Stimulated activated CD4-positive, alpha-beta T cell treated with anti-CD3 and anti-CD28 coated beads, Interleukin-12 subunit alpha, Interleukin-12 subunit beta, amount 100 ng/mL, for 24 hours (primary cell): ENCODE measurements at places on chromosomes 2 and 18.

DNA sequence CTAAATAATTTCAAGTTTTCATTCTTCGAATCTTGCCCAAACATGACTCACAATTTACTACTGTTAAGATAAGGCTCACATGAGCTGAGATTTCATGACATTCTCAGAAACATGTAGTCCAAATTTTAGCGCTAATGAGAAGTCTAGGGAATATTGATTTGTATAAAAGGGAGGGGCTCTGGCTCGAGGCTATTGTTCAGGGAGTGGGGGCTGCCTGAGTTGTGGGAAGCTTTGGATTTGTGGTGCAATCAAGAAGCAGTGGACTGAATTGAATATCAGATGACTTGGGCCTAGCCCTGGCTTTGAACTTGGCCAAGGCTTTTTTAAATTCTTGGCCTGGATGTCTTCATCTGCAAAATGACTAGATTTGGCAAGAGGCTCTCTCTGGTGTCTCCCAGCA lies 674.9 kb upstream of the FANCL start:
- DNase-seq = no peak

DNA sequence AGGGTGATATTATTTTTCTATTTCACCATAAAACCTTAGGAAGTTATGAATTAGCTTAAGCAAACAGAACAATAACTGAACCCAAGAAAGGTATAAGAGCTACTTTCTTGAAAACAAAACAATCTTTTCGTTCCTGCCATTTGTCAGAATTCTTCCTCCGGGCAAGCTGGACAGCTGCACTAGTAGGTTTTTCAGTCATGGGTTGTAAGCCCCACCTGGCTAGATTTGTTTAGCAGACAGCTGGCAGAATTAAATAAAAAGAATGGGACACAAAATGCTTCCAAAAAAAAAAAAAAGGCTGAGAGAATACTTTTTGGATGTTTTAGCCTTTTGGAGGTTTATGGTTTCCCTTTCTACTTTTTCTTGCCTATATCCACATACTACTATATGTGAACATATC lies 694.1 kb downstream of the ARHGAP15 start:
- DNase-seq = no peak

GRCh38 chr2:219562049-219563020 lies 9.0 kb downstream of the OBSL1 start:
- no peak for DNase-seq

- DNase-seq = no peak
Measured at GRCh38 chr2:127619203-127619590, 26.8 kb upstream of the GPR17 start.

DNA sequence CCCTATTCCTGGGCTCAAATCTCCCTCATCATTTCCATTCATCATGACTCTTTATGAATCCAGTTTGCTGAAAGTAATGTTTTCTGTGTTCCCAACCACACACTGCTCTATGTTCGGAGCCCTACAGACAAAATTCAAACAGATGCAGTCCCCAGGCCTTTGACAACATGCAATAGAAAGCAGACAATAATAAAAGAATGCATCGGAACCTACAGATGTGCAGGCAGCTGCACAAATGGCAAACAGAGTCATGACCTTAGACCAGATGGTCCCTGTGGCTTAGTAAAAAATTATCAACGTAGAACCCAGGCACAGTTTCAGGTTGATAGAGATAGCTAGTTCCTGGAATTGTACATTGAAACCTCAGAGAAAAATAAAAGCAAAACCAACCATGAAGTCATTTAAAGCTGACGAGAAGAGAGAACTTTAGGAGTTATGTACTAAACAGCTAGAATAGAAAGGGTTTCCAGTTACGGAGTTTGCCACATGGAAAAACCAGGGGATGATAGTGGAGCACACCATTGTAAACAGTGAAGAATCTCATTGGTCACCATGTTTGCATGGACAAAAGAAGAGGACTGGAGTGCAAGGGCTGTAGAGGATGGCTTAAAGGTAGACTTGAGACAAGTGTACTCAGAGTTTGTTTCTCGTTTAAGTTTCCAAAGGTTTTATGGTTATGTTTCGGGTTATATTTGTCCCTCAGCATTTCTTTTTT lies 23.2 kb upstream of the ACVR1 start:
- no peak for DNase-seq

- DNase-seq = no peak
Measured at GRCh38 chr2:161991991-161992390, 82.0 kb downstream of the DPP4 start.

GRCh38 chr2:57093020-57093419 lies 909.2 kb downstream of the CCDC85A start:
- DNase-seq = no peak

- DNase-seq = no peak
Measured at GRCh38 chr2:160650196-160651118, 156.8 kb upstream of the RBMS1 start.

GRCh38 chr2:37645362-37645761 lies 26.1 kb downstream of the CDC42EP3 start:
- no peak for DNase-seq

DNA sequence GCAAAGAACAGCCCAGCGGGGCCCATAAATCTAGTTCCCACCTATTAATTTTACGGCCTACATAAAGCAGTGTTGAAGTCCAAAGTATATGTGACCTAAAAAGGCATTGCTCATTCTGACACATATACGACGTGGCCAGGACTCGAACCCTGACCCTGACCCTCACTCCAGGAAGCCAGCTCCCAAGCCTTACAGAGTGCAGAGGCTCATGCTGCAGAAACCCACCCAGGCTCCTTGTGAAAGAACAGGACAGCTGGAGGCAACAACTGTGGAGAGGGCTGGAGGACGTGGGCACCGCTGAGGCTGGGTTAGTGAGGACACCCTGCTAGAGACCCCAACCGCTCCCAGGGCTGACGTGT lies 221.6 kb downstream of the CYP26B1 start:
- no peak for DNase-seq

DNA sequence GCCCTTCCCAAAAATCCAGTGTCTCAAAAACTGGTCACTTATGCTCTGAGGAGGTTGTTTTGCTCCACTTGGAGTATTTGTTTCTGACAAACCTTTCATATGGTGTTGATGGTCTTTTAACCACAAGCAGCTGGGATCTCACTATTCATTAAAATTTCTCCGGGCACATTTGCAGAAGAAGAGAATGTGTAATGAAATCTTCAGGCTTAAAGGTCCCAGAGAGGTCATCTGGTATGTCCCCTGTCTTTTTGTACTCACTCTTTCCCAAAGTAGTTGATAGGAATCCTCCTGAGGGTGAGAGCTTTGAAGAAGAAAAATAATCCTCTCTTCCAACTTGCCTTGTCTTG lies 430.8 kb downstream of the SETBP1 start:
- no peak for DNase-seq
